Osteocyte (in vitro differentiated cells): ENCODE measurements at places on chromosomes 5 and 9.

DNA sequence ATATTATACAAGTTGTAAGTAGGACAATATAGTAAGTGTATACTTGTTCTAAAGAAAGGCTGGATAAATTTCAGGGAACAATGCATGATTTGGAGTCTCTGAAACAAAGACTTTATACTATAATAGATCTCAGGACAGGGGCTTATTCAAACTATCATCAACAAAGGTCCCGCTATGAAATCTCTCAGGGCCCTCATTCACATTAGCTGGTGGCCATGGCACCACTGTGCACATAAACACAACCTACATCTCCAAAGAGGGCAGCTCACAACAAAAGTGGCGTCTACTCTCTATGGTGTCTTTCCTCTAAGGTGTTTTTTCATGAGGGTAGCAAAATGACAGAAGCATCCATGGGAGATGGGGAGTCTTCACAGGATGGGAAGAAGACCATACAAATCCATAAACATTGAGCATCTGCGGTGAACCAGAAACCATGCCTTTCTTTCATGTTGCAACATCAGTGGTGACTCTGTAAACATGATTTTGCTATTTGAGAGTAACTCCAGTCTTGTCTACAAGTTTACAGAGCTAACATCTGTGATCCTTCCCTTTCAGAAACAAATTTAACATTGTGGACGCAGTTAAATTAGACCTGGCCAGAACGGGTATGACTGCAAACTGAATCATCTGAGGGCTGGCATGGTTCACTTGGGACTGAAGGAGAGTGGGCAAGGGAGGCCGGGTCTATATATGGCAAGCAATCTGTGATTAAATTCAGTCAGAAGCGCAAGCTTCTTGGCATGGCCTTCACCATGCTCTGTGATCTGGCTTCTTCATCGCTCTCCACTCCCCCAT lies 5.5 kb downstream of the TTLL11 start:
- no peak overlapping the region for H3K4me3 ChIP-seq
- no peak for DNase-seq
- H3K4me1 ChIP-seq: peaks cover 33% of the 10 kb centered on the region

DNA sequence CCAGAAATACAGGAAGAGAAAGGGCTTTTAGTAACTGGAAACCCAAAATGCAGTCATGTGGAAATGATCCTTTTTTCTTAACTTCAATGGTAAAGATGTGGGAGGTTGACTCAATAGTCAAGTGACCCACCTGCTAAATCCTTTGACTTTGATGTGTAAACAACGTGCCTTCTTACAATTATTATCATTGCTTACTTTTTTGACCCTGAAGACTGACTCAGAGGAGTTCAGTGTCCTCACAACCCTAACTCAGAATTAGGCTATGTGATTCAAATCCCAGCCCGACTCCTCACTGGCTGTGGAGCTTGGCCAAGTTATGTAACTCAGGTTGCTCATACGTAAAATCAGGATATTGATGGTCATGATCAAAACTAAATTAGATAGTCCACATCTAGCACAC lies 27.9 kb downstream of the ANXA1 start:
- no peak for DNase-seq
- H3K4me3 ChIP-seq: no peak overlapping the region
- H3K27ac ChIP-seq: peak overlapping the region; percentile 40
- H3K4me1 ChIP-seq: peaks cover 27% of the 10 kb centered on the region

DNA sequence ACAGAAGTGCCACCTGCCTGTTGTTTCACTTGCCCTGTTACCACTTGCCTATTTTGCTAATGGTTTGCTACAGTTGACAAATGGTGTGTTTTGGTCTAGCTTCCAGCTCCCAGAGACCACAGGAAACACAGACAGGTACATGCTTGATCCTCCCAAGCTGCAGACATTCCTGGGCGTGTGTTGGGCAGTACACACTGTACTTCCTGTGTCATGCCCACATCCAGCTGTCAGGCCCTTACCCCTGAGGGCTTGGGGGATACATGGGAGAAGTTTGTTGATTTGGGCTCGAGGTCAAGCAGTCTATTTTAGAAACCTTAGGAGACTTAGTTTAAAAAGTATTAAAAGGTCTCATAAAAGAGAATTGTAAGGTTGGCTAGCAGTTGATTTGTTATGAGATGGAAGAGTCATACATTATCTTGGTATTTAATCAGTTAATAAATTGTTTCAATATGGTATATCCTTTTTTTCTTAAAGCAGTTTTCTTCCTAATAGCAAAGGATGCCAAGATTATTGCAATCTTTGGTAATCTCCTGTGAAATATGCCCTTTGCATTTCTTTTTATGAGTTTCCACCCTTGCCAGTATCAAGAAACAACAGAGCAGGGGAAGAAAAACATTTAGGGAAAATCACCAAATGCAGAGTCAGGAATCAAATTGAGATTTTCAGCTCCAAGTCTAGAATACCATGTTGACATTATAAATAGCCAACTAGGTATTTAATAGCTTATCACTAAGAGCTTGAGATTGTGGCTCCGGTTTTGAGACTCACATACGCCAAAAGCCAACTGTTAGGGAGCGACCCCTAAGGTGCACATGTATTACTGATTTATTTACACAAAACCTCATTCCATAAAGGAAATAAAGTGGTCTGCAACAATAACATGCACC lies 52.3 kb upstream of the CD180 start:
- peaks cover 30% of the 10 kb centered on the region for H3K4me1 ChIP-seq
- no peaks in the 10 kb centered on the region for H3K27me3 ChIP-seq
- no peak overlapping the region for H3K4me3 ChIP-seq
- H3K36me3 ChIP-seq: no peaks in the 10 kb centered on the region

DNA sequence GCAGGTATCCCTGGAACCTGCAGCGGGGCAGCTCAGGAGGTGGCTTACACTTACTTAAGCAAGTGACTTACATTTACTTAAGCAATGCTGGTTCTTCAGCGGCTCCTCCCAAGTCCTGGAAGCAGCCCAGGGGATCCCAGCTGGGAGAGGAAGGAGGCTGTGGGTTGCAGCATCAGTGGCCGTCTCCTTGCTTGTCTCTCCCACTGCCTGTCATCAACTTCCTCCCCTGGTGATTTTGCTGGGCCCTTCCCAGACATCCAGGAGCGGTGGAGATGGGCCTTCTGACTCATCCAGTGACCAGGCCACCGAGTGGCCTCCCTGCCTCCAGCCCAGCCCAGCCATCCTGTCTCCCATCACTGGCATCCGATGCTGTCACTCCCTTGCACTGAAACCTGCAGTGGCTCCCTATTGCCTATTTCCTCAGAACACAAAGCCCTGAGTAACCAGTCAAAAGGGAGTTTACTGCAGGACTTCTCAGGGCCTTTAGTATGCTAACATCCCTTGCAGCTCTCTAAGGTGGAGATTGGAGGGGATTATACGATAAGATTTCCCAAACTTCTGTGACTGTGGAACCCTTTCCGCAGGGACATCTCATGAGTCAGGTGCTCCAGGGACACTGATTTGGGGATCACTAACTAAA lies 155.9 kb upstream of the PHYKPL start:
- DNase-seq: no peak
- H3K27me3 ChIP-seq: no peaks in the 10 kb centered on the region
- H3K36me3 ChIP-seq: no peaks in the 10 kb centered on the region
- no peaks in the 10 kb centered on the region for H3K4me1 ChIP-seq

- no peak for DNase-seq
- H3K4me1 ChIP-seq: peaks cover 85% of the 10 kb centered on the region
- no peak overlapping the region for H3K4me3 ChIP-seq
- H3K36me3 ChIP-seq: no peaks in the 10 kb centered on the region
- H3K27me3 ChIP-seq: no peaks in the 10 kb centered on the region
These were observed 37.3 kb downstream of the TRIO start for GRCh38 chr5:14180437-14180836.

DNA sequence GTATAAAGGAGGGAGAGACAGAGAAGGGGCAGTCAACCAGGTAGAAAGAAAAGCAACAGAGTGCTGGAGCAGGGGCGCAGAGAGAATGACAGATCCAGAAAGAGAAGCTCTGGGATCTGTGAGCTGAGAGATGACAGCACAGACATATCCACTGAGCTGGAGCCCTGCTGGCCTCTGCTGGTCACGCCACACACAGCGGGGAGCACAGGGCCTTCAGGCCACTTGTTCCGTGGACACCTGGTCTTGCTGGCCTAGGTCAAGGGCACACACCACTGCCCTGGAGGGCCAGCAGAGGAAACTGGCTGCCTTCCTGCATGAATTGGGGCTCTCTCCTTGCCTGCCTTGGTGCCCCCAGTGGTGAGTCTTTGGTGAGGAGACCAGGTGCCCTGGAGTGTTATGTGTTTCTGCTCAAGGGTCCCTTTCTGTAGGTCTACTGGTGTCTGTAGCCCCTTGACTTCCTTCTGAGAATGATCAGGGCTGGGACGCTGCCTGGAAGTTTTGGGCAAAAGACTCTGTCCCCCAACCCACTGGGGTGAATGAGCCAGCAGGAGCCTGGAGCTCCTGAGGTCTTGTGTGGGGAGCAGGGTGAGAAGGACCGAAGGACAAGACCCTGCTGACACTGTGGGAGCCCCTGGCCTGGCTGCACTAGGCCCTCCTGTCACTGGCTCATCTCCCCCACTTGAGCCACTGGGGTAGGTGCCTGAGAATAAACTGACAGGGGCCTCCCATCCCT lies 59.2 kb upstream of the ADAMTS2 start:
- peak; percentile 65 for DNase-seq
- H3K27me3 ChIP-seq: no peaks in the 10 kb centered on the region
- H3K36me3 ChIP-seq: no peaks in the 10 kb centered on the region
- H3K4me3 ChIP-seq: no peak overlapping the region

- no peak overlapping the region for H3K27ac ChIP-seq
- peaks cover 16% of the 10 kb centered on the region for H3K4me1 ChIP-seq
- DNase-seq: no peak
- H3K4me3 ChIP-seq: no peak overlapping the region
These were observed 48.6 kb downstream of the GNA14 start for GRCh38 chr9:77599492-77599891.

DNA sequence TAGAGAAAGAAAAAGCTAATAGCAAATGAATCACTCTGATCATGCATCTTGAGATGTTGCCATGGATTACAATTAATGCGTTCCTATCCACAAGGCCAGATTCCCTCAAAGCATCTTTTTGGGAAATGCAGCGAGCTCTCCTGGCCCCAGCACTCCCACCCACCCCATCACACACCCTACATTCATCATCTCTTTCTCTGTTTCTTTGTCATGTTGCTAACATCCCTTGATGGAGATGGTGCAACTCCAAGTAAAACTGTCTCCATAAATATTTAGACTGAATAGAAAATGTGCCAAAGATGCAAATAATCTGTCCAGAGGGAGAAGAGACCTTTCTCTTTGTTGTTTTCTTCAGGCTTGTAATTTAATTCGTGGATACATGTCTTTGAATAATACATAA lies 30.8 kb upstream of the TNC start:
- no peak overlapping the region for H3K4me3 ChIP-seq
- H3K4me1 ChIP-seq: peaks cover 29% of the 10 kb centered on the region
- H3K36me3 ChIP-seq: no peaks in the 10 kb centered on the region
- DNase-seq: no peak

DNA sequence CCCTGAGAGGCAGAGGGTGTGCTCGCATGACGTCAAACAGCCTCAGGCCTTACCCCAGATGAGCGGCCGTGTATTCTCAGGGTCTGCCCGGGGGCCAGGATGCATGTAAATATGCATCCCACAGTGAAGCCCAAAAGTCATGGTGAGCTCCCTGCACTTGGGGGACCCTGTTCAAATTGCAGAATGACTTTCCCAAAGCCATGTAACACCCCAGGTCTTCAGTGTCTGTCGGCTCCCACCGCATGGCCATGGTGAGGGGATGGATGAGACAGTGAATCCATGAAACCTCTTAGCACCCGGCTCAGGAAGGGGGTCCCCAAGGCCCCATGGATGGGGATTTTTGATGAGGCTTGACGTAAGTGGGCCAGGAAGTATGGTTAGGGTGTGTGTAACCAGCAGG lies 9.3 kb upstream of the COL5A1 start:
- H3K27ac ChIP-seq: no peak overlapping the region
- no peak overlapping the region for H3K4me3 ChIP-seq
- H3K27me3 ChIP-seq: no peaks in the 10 kb centered on the region
- H3K36me3 ChIP-seq: no peaks in the 10 kb centered on the region
- no peak for DNase-seq
